Astrocyte (in vitro differentiated cells and primary cell): ENCODE measurements at places on chromosomes 11 and 22. TPM values are rescaled to one million over a fixed set of nuclear protein-coding genes. Genes with fewer than 3 reads are reported as not detected.

DNA sequence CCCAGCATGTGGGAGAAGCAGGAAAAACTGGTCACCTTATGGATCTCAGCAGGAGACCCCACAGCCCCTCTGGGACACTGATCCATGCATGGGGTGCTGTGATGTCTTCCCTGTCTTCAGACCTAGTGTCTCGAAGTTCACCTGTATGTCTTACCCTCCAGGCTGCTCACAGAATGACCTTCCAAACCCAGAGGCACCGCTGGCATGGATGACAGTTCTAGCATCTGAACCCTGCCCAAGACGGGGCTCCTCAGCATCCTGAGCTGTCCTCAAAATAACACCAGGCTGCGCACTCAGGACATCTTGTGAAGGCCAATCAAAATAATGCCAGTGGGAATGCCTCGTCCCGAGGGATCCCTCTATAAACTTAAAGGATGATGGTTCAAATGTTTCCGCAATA is 824.9 kb downstream of the TBC1D22A start:
- no peak for DNase-seq

GRCh38 chr22:31492151-31492550 is 2.5 kb upstream of the EIF4ENIF1 start:
- no peak for DNase-seq

GRCh38 chr22:20107951-20108756 is 7.8 kb upstream of the RANBP1 start:
- no peak for DNase-seq

- no peak for DNase-seq
Observed at GRCh38 chr11:63882555-63883242, 34.3 kb downstream of the RCOR2 start.

DNA sequence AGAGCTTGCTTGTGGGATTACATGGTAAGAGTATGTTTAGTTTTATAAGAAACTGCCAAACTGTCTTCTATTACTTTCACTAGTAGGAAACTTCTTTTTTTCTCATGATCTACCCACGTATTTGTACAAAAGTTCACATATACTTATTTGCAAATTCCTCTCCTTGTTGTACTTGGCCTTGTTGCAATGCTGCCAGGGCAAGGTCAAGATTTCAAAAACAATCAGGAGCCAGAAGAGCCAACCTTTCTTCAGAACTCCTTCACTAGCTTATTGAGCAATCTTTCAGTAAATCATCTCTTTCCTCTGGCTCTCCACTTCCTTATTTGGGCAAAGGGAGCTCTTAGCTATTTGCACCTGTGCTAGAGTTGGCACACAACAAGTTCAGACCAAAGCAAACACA is 9.7 kb downstream of the SRSF8 start:
- DNase-seq = peak; percentile 84

The OR8D1 gene
- total RNA-seq = not detected in 2 replicates

GRCh38 chr11:77083566-77084245 is 16.9 kb downstream of the CAPN5 start:
- DNase-seq = no peak

- peak; percentile 4 for DNase-seq
Observed at GRCh38 chr11:93648158-93648557, 13.3 kb upstream of the CEP295 start.

The TENM4 gene
- total RNA-seq = 7.5 and 13.3 TPM in 2 replicates

The NXPE4 gene
- total RNA-seq = not detected in 2 replicates

The OR4X1 gene
- total RNA-seq = not detected in 2 replicates

The C11orf21 gene
- not detected in 2 replicates for total RNA-seq

GRCh38 chr22:44955102-44955501 is 54.7 kb downstream of the PHF21B start:
- DNase-seq = no peak

- DNase-seq = peak; percentile 74
Observed at GRCh38 chr22:25746012-25746373, 4.0 kb downstream of the MYO18B start.

The OR8D4 gene
- total RNA-seq = not detected in 2 replicates

The PIH1D2 gene
- total RNA-seq = 1.0 and 1.3 TPM in 2 replicates

DNA sequence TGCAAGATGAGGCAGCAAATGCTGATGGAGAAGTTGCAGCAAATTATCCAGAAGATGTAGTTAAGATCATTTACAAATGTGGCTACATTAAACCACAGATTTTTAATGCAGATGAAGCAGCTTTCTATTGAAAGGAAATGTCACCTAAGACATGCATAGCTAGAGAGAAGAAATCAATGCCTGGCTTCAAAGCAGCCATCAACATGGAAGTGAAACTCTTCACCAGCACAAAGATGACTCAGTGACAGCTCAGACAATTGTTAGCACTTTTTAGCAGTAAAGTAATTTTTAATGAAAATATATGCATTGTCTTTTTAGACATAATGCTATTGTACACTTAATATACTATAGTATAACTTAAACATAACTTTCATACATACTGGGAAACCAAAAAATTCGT is 71.4 kb downstream of the FANCF start:
- DNase-seq = no peak

The NTM gene
- total RNA-seq = 98.2 and 108 TPM in 2 replicates

GRCh38 chr11:36300650-36301049 is 4.6 kb downstream of the PRR5L start:
- DNase-seq = peak; percentile 36

The P2RY2 gene
- 0.12 and 0.30 TPM in 2 replicates for total RNA-seq

The SMIM35 gene
- not detected in 2 replicates for total RNA-seq
